ENCODE measurements at places on chromosomes 4 and X.

DNA sequence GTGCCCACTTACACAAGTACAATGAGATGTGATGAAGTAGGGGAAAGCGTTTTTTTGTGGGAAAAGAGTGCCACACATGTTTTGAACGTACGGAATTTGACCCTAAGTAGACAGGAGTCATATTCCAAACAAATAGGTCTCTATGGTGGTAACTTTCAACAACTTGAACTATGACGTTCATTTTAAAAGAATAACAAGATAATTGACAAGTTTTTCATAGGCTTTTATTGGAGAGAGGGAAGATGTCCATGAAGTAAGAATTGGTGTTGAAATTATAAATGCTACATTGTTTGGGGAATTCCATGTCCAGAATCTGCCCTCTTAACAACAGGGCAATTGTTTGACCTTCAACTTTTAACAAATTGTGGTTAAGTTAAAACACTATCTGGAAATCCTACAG, 126.5 kb downstream of the GASK1B start:
- no peak for DNase-seq

- peak; percentile 16 for DNase-seq
Observed at GRCh38 chrX:39162322-39162735, 361.1 kb downstream of the MID1IP1 start.

DNA sequence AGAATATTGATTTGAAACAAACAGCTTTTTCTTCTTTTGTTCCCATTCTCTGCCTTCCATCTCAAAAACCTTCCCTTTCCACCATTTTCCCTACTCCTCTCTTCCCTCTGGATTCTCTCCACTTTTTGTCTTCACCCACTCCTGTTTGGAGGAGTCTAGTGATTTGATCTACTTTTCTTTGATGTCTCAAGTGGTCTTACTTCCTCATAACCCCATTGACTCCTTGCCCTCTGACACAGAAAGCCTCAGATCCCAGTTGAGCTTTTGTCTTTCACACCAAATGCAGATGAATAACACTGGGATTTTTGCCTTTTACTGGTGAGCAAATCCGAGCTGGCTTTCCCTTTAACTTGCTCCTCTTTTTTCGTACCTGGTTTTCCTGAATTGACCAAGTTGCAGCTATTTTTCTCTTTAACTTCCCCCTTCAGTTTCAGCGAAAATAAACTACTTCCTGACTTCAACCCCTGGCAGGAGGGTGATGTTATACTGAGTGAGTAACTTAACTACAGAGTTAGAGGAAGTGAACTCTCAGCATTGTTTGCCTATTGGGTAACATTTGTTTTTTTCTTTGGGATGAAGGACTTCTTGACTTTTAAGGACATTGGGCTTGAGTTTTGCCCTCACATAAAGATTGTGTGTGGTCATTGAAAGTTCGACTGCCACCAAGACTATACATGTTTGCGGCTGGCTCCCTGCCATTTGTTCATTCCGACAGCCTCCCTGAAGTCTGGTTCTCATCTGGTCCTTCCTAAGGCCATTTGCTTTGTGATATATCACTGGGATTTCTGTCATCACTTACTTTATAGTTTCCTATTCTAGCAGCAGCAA, 392.8 kb upstream of the NR3C2 start:
- DNase-seq, result peak; percentile 64

- peak; percentile 76 for DNase-seq
Observed at GRCh38 chr4:15963001-15963451, at the start of gene FGFBP2. Gene FGFBP2, minus strand, starts transcription at chr4:15963175. Its CDS starts 46 bp downstream, at chr4:15963129.

- peak; percentile 3 for DNase-seq
Observed at GRCh38 chr4:185304944-185305690, 90.6 kb downstream of the LRP2BP start.

DNA sequence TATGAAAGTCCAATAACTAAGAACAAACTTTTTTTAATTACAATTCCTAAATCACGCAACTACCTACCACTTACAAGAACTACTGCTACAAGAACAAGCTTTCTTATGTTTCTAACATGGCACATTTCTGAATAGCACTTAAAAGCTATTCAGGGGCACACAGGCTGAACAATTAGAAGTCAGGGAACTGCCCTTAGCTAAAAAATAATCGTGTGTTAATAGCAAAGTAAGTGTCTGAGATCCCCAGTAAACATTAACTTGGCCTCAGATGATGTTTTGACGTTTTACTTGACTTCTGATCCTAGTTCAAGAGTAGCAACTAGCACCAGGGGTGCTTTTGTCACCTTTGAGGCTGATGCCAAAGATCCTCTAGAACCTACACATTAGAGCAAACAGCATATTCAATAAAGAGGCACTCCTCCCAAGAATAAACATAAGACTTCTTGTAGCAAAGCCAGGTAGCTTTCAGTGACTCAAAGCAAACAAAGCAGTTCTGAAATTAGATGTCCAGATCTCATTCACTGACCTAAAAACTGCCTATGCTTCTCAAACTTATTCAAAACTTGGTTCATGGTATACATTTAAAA, 16.2 kb downstream of the SPOCK3 start:
- peak; percentile 66 for DNase-seq

DNA sequence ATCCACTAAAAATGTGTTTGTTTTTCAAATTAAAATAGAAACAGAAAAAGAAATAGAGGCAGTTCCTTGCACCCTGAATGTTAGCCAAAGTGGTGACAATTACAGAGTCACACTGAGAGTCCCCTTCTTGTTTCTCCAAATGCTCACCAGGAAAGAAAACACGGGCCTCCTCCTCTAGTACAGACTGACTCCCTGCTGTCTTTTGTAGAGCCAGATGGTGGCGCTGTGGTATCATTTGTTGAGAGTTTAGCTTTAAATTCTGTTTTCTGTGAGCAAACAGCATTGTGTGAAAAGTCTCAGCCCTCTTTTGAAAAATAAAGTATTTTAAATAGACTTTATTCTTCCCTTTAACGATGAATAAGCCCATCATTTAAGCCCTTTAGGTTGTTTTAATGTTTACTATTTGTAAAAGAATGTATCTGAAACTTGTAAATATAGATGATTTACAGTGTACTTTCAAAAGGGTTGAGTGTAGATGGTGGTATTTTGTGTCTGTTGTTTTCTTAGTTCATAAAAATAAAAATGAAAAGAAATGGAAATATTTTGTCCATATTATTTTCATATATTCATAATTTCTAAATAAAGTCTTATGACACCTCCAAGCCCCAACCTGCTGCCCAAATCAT, 36.9 kb upstream of the ATOH1 start:
- peak; percentile 68 for DNase-seq

- DNase-seq, result no peak
Observed at GRCh38 chr4:38791010-38791409, 8.2 kb upstream of the TLR10 start.

GRCh38 chr4:127778102-127778501, 4.0 kb upstream of the HSPA4L start:
- DNase-seq, result no peak

GRCh38 chr4:42513748-42514492, 116.6 kb downstream of the SHISA3 start:
- no peak for DNase-seq

GRCh38 chrX:9832811-9833210, 46.6 kb downstream of the SHROOM2 start:
- peak; percentile 11 for DNase-seq

DNA sequence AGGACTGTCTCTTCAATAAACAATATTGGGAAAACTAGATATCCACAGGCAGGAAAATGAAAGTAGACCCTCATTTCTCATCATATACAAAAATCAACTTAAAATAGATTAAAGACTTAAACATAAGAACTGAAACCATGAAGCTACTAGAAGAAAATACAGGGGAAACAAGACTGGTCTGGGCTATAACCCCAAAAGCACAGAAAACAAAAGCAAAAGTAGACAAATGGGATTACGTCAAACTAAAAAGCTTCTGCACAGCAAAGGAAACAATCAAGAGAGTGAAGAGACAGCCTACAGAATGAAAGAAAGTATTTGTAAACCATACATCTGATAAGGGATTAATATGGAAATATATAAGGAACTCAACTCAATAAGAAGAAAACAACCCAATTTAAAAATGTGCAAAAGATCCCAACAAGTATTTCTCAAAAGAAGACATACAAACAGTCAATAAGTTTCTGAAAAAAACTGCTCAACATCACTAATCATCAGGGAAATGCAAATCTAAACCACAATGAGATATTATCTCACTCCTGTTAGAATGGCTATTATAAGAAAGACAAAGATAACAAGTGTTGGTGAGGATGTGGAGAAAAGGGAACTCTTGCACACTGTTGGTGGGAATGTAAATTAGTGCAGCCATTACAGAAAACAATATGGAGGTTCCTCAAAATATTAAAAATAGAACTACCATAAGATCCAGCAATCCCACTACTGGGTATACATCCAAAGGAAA, 325.3 kb upstream of the RASGEF1B start:
- DNase-seq, result no peak

DNA sequence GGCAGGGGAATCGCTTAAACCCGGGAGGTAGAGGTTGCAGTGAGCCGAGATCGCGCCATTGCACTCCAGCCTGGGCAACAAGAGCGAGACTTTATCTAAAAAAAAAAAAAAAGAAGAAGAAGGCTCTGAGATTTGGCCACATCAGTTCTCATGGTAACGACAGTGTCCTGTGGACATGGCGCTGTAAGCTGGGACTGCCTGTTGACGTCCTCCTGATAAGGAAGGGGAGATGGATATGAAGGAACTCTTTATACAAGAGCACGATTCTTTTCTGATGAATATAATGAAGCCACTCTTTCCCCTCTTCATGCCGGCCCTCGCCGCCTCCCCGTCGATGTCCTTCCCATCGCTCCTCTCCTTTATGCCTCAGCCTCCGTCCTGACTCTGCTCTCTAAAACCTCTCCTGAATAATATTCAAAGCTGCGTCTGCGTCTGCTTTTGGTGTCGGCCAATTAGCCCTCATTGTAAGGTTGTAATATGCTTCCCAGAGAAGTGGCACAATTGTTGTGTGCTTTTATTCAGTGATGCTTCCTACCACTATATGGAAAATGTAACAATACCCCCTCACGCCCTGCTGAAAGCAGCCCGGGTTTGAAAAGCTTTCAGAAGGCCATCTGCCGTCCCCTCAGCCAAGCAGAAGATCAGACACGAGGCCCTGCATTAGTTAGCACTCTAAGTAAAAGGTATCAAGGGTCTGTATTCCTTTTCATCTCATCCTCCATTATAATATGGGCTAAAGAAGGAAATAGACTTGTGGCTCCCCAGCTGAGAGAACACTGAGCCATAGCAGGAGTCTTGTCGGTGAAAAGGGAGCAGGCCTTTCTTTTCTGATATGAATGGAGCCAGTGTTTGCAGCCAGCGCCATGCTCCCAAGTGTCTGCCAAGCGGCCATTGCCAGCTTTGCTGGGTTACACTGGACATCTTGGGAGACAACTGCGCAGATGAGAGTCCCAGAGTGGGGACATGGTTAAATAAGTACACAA, 22.1 kb upstream of the SCOC start:
- no peak for DNase-seq

DNA sequence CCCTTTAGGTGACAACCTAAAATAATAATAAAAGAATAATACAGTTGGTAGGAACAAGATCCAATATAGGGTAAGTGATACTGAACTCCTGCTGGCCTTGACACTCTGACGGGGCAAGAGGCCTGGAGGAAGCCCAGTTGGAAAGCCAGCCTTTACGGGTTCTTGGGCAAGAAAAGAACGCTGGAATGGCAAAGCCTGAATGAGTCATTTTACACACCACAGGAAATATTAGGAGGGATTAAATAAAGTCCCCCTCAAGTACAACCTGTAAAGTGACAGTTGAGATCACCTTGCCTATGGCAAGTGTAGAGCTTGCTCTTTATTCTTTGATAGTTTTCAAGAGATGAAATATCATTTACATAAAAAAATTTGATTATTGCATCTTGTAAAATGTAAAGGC, 244.5 kb upstream of the TLL1 start:
- DNase-seq, result peak; percentile 17

DNA sequence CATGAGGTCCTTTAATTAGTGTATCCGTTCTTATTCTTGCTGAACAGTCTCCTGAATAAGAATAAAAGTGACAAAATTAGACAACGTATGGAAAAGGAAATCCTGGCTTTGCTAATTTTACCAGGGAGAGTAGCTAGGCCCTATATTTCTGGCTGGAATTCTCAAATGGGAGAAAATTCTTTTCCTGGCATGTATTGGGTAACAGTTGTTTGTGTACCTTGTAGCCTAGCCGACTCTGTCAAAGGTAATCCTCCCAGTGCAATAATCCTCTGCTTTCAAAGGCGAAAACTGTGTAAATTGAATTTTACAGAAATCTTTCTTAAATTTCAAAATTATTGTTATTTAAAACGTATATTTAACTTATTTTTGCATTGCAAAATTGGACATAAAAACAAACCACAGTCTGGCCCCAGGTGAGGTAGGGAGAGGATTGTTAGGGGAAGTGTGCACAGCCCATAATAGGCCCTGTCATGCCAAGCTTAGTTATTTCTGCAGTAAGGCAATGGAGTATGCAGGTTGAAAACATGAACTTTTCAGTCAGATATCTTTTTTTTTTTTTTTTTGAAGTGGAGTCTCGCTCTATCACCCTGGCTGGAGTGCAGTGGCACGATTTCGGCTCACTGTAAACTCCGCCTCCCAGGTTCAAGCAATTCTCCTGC, 18.9 kb upstream of the TENM3 start:
- no peak for DNase-seq

- DNase-seq, result no peak
Observed at GRCh38 chr4:54487491-54487890, 170.3 kb upstream of the KIT start.

DNA sequence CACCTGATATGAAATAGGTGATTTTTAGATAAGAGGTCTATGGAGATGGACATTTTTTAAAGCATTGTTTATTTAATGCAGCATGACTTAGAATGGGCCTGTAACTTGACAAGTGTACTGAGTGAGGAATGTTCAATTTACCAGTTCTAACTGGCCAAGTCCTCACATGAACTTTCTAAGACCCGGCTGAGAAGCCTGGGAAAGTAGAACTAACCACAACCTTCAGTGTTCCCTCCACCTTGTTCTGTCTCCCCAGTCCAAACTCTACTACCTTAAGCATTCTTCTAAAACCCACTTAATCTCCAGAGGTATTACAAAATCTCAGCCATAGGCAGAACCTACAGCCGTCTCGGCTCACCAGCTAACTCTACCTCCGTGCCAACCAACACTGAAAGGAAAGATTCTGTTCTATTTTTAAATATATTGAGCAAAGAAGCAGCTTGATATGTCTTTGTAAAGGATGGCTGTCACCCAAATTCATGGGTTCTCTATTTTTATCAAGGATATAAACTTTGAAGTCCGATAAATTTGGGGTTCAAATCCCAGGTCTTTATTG, 6.8 kb downstream of the PPARGC1A start:
- no peak for DNase-seq

DNA sequence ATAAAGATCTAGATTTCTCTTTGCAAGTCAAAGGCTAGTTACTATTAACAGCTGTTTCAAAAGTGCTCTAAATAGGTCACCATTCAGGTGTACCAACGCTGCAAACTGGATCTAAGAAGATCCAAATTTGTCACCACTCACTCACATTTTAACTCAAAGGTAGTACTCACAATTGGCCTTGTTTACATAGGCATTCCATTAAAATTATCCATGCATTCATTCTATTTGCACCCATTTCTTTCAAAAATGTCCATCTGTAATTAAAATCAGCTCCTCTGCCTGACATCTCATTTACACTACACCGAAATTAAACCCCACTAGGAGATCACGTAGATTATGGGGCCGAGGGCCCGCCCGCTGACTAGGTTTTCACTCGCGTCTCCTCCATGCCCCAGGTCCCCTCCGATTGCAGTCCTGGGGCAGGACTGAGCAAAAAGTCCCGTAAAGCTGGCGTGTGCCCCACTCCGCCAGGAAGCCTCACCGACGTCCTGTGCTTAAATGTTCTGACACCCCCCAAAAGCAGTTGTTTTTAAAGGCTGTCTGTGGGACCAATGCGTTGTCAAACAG, 1.3 kb upstream of the ING2 start:
- peak; percentile 66 for DNase-seq

Data from DMS53 (cell line).